WERI-Rb-1 (cell line): ENCODE measurements at places on chromosomes 5 and 9.

- peak; percentile 90 for DNase-seq
These were observed 28.7 kb upstream of the F2RL1 start for GRCh38 chr5:76789991-76790581.

- DNase-seq = peak; percentile 14
These were observed 209.3 kb upstream of the SLC24A2 start for GRCh38 chr9:19998153-19998552.

- peak; percentile 34 for DNase-seq
These were observed 247.4 kb upstream of the RASA1 start for GRCh38 chr5:87020099-87020934.

DNA sequence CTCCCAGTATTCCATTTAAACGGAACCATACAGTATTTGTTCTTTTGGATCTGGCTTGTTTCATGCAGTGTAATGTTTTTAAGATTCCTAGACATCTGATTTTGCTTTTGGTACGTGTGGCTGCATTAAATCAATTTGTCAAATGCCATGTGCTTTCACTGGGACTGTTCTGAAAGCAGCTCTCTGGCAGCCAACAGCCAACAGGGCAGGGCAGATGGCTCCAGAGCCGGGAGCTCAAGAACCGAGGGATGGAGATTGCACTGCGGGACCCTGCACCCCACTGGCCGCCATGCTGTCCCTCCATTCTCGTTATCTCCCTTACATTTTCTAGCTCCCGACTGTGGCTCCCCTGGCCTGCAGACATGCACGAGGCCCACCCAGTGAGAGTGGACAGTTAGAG is 33.4 kb upstream of the AIF1L start:
- no peak for DNase-seq

DNA sequence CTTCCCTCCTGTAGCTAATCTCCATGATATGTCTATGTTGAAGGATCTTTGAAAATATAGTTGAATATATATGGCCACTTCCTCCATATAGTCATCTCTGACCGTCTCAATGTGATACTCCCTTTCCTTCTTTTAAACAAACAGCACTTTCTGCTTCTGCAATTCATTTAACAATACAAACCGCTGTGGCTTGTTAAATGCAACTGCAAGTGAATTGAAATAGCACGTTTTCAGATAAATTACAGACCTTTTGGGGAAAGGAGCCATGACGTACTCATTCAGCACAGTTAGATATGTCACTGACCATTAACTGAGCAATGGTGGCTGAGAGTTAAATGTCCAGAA is 82.5 kb downstream of the FBXO38 start:
- DNase-seq = no peak
